Right atrium auricular region (tissue), 2 donors: ENCODE measurements at places on chromosomes 12 and 14. TPM values are rescaled to one million over a fixed set of nuclear protein-coding genes. Genes with fewer than 3 reads are reported as not detected.

GRCh38 chr12:83893101-83893500, 1019.5 kb downstream of the SLC6A15 start:
- no peak for DNase-seq

DNA sequence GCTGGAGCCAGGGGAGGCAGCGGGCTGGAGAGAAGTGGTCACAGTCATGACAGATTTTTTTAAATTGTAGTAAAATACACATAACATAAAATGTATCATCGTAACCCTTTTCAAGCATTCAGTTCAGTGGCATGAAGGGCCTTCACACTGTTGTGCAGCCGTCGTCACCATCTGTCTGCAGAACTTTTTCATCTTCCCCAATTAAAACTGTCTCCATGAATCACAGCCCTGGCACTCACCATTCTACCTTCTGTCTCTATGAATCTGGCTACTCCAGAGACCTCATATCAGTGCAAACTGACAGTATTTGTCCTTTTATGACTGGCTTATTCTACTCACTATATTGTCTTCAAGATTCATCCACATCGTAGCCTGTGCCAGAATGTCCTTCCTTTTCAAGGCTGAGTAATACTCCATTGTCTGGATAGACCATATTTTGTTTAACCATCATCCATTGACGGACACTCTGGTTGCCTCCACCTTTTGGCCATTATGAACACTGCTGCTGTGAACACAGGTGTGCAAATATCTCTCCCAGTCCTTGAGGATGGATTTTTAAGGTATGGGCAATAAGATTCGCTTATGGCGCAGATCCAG, 91.5 kb upstream of the NCOR2 start:
- no peak for DNase-seq

GRCh38 chr12:1205512-1206060, 214.6 kb downstream of the ERC1 start:
- DNase-seq, result no peak

DNA sequence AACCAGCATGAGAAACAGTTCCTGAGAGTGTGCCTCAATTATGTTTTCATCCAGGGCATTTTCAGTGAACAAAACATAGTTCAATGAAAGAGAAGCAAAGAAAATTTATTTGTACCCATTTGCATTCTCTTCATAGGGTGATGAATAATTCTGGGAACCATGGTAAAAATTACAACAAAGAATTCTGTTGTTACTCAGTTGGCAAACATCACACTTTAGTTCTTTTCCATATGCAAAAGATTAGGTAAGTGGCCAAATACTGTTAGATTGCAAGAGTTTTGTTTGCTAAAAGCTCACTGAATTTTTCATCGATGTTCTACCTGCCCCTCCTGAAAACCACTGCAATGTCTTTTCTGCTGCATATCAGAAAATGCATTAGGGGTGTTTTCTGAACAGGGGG, 132.4 kb upstream of the RGS6 start:
- no peak for DNase-seq

GRCh38 chr12:106062693-106063092, 76.1 kb downstream of the NUAK1 start:
- no peak for DNase-seq

DNA sequence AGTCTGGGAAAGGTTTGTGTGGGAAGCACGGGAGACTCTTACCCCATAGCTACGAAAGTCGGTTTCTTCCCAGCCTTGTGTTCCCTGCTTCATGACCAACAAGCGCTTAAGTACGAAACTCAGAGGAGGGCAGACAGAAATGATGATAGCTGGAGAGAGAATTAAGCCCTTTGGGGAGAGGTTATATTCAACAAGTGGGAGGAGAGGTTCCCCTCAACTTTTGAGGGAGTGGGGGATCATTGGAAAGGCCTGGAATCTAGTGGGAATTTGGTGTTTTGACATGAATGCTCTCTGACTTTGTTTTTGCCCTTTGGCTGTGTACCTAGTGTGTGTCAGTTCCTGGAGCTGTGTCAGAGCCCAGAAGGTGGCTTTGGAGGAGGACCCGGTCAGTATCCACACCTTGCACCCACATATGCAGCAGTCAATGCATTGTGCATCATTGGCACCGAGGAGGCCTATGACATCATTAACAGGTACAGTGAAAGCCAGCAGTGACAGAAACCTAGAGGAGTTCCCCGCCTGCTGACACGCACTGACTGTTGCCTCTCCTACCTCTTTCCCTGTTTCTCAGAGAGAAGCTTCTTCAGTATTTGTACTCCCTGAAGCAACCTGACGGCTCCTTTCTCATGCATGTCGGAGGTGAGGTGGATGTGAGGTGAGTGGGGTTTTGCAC, 40.6 kb downstream of the FNTB start:
- DNase-seq, result no peak

DNA sequence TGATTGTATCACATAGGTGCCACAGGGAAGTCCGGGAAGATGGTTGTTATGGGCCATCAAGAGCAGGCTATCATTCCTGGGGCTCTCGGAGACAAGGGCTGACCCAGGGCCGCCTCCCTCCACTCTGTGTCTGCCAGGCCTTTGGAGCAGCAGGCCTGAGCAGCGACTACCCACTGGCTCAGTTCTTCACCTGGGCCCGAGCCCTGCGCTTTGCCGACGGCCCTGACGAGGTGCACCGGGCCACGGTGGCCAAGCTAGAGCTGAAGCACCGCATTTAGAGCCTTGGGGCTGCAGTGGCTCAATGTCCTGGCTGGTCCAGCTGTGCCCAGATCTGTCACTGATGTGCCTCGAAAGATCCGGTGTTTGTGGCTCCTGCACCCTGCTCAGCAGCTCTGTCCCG, 10.5 kb upstream of the ALDH2 start:
- no peak for DNase-seq

DNA sequence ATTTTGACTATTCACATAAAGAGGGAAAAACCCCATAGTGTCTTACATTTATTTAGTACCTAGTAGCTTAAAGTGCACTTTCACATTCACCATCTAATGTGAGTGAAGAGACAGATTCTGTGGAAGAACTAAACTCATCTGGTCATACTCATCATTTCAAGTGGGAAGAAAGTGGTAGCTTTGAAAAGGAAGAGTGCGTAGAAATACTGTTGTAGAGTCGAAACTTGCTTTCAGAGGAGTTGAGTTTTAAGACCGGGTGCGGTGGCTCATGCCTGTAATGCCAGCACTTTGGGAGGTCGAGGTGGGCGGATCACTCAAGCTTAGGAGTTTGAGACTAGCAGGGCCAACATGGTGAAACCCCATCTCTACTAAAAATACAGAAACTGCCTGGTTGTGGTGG, 222.2 kb downstream of the ERC1 start:
- DNase-seq, result no peak

DNA sequence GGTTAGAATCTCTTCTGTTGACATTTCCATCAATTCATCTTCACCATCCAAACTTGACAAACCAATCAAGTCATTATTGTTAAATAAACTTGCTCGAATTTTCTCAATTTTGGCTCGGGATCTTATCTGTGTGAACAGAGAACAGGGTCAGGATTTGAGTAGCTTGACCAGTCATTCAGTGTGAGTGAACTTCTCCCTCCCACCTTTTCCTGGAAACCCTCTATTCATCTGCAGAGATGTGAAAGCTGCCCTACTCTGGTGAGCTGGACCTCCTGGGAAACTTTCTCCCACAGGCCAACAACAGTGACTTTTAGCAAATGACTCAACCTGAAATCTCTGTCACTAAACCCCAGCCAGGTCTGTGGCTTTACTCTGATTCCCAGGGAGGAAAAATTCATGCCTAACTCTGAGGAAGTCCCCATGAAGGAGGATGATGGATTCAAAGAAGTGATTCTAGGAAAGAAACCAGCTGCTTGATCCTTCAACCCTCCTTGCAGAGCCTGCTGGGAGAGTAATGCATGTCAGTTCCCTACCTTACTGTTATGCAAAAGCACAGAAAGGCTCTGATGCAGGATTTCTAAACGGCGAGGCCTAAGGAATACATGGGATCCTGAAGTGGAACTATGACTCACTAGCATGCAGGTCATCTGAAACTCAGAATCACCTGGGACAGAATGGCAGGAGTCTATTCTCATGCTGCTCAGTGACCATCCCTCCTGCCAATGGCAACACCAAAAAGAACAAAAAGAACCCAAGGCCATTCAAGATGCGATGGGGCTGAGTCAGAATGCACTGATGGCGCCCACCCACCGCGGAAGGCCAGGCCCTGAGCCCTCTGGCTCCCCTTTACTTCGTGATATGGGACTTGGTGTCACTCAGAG, 58.0 kb downstream of the TRAFD1 start:
- DNase-seq, result no peak

DNA sequence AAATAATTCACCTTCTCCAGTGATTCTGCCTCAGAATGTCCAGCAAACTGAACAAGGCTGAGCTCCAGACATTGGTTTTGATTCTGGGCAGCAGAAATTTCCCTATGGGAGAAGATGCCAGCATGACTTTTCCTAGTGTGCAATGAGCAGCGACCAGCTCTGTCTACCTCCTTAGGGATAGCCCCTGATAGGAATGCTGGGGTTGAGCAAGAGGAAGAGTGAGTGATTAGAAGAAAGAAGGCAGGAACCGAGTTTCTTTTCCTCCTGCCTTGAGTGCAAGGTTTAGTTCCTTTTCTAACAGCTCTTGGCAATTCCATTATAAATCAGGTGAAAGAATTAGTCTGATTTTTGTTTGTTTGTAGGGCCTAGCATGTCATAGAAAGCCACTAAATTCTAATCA, 379.0 kb downstream of the DAD1 start:
- no peak for DNase-seq

GRCh38 chr14:44712024-44712815, 205.1 kb upstream of the FSCB start:
- DNase-seq, result no peak

HOXC9 gene
- not detected for total RNA-seq

LGALS3 gene
- 184 TPM for total RNA-seq

HNF1A gene
- not detected for total RNA-seq

PMEL gene
- 1.1 TPM for total RNA-seq

KRT83 gene
- total RNA-seq, result not detected

GNB3 gene
- 1.5 TPM for total RNA-seq
